SHP77 (cell line): ENCODE measurements at places on chromosomes 4 and X.

GRCh38 chrX:9420275-9421265 is 44.3 kb upstream of the TBL1X start:
- no peak for DNase-seq

GRCh38 chr4:94757192-94758140 is at the start of gene BMPR1B:
Gene BMPR1B, plus strand, starts transcription at chr4:94757955. Its CDS starts 346,470 bp downstream, at chr4:95104425.
- no peak for DNase-seq

DNA sequence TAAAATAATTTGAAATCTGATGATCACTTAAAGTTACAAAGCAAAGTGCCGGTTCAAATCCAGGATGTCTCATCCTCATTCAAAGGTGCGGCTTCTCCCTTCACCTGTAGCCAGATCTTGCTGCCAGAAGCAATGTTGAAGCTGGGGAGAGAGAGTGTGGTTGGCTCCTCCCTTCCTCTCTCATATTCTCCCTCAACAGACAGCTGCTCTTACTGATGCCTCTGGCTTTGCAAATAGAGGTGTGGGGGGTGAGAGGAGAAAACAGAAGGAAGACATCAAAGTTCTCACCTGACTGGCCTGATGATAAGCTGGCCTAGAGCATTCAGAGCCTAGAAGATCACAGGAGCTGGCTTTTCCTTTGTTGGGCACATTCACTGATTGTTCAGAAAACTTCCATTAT is 28.3 kb upstream of the BTC start:
- no peak for DNase-seq

GRCh38 chr4:169013396-169013795 is 3.3 kb upstream of the CBR4 start:
- DNase-seq, result no peak

DNA sequence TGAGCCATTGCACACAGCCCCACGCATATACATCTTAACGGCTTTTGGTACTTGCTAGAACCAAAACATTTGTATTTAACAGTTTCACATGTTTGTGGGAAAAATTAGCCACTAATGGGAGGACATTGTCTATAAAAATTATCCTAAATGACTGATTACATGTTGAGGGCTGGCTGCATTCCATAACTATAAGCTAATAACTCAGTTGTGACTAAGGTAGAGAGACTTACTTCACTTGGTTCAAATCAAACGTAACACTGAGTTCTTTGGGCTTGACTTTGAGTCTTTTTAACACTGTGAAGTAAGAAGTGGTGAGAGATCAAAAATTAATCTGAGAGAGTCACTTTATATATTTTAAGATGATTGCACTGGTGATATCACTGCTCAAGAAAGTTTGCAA is 47.9 kb upstream of the PGRMC2 start:
- no peak for DNase-seq

DNA sequence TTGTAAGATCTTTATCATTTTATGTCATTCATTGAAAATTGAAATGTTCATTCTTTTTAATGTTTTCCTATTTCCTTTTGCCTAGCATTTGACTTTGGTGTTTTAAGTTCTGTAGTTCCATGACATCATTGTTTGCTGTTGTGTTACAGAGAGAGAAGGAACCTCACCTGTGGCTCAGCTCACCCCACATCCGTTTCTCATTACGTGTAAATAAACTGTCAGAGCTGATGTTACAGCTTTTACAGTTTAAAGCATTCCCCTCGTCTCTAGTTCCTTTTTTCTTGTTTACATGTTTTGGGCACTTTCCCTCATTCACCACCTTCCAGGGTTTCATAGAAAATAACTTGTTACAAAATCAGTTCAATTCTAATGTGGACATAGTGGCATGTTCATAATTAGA is 137.2 kb downstream of the FNIP2 start:
- no peak for DNase-seq
